ENCODE measurements at places on chromosomes 3 and 15. TPM values are rescaled to one million over a fixed set of nuclear protein-coding genes. Genes with fewer than 3 reads are reported as not detected.

DNA sequence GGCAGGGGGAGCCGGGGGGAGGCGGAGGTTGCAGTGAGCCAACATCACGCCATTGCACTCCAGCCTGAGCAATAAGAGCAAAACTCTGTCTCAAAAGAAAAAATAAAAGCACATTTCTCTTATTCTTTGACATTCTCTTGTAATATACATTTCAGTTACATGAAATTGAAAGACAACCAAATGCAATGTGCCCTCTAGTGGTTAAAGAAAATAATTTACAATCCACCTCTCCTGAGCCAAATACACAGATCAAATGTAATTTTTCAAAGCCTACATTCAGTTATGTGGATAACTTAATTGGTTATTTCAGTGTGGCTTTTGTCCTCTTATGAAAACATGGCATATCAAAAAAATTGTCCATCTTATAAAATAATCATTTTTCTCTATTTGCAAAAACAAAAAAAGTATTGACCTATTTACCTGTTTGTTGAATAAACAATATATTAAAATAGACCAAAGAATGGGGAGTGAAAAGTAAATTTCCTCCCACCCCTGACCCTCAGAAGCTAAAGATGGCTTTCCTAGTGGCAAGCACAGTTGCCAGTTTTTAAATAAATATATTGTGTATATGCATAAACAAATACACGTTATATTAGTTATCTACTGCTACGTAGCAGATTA is 14.2 kb upstream of the U2SURP start:
- H3K4me3 ChIP-seq: no peak overlapping the region
- H3K4me1 ChIP-seq: no peaks in the 10 kb centered on the region
- H3K27ac ChIP-seq: no peak overlapping the region
- peak; percentile 65 for DNase-seq
- H3K27me3 ChIP-seq: no peaks in the 10 kb centered on the region

The AAGAB gene
- 55.8 TPM for total RNA-seq

DNA sequence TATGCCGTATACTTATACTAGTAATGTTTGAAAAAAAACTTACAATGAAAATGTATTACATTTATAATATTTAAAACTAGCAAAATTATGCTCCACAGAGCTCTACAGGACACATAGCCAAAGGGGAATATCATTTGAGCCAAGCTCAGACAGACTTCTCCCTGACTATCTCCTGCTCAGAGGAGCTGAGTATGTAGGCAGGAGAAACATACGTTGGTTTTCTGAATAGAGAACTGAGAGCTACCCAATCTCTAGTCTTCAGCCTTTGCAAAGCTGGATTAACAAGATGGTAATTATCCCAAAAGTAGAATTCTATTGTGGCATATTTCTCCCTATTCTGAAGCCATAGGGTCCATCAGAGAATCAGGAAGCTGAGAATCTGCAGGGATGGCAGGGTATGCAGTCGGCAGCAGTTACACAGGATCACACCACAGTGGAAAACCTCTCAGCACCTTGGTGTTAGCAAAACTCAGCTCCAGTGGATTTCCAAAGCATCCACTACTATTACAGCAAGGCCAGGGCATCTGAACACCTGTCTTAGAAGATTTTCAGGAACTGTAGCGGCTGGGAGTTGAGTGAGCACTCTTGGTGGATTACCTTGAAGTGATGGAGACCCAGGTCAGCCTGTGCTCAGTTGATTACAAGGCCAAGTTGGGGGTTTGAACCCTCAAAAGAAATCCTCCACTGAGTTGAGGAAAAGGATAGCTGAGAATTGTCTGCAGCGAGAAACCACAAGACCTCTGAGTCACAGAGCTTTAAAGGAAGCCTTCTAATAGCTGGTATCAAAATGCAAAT is 30.1 kb downstream of the GPR15 start:
- peak; percentile 53 for DNase-seq
- H3K36me3 ChIP-seq: no peaks in the 10 kb centered on the region
- H3K4me1 ChIP-seq: no peaks in the 10 kb centered on the region
- no peaks in the 10 kb centered on the region for H3K27me3 ChIP-seq
- no peak overlapping the region for H3K4me3 ChIP-seq
- no peak overlapping the region for H3K27ac ChIP-seq

GRCh38 chr15:78811124-78811824 is at the start of gene ADAMTS7:
Gene ADAMTS7 (minus strand): TSS chr15:78811464. CDS start chr15:78811220, 244 bp downstream.
- H3K4me3 ChIP-seq: peak within 1 kb of the TSS; percentile 62
- H3K36me3 ChIP-seq: no peaks in the 10 kb centered on the region
- peak within 1 kb of the TSS; percentile 61 for H3K27ac ChIP-seq
- H3K4me1 ChIP-seq: peaks cover 10% of the 10 kb centered on the region
- peak; percentile 75 for DNase-seq

DNA sequence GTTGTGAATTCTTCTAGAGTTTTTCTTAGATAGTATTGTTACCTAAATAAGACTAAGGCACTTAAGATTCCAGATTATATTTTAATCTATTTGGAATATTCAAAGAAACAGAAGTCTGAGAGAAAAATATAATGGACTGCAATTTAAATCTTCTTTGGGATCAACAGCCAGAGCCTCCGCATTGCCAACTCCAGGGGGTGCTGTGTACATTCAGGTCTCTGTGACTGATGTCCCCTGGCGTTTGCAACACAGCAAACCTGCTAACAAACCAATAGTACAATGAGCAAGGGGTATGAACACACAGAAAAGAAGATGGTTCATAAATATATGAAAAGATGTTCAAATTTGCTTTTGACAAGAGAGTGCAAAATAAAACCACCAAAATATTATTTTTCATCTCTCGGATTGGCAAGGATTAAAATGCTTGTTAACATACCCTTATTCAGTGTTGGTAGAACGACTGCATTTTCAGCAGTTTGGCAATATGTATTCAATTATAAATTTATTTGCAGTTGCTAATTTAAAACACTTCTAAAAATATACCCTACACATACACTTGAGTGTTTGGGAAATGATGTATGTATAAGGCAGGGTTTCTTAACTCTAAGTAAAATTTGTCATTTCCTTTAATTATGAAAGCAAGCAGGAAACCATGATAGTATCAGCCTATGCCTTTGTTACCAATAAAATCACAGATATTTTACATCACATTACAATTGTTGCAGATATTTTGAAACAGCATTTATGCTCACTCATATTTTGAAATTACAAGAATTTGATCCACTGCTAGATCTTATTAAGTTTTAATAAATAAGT is 16.1 kb upstream of the TM4SF1 start:
- H3K36me3 ChIP-seq: no peaks in the 10 kb centered on the region
- DNase-seq: peak; percentile 86
- no peak overlapping the region for H3K27ac ChIP-seq
- H3K4me3 ChIP-seq: no peak overlapping the region
- H3K27me3 ChIP-seq: no peaks in the 10 kb centered on the region
- peaks cover 4% of the 10 kb centered on the region for H3K4me1 ChIP-seq

- no peak overlapping the region for H3K27ac ChIP-seq
- no peaks in the 10 kb centered on the region for H3K36me3 ChIP-seq
- no peaks in the 10 kb centered on the region for H3K4me1 ChIP-seq
- DNase-seq: peak; percentile 20
- no peak overlapping the region for H3K4me3 ChIP-seq
These were observed 8.3 kb downstream of the IQSEC1 start for GRCh38 chr3:13064964-13065363.

The VIPR1 gene
- total RNA-seq: not detected

The MST1R gene
- 1.5 TPM for total RNA-seq

The SKOR1 gene
- 0.17 TPM for total RNA-seq

The ILDR1 gene
- not detected for total RNA-seq

DNA sequence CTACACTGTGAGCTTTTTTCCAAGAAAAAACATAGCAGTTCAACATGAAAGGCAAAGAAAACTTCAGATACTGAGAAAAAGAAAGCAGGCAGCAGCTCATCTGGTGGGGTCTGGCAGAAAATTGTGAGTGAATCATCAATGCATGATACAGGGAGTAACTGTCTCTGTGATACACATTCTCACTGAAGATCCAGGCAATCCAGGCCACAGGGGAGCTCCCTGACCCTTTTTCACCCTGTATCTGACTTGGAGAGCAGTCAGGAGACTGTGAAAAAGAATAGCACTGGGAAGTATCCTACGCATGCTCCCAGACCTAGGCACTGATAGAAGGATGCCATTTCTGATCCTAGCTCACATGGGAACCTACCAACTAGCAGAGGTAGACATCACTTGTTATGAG is 269.8 kb downstream of the MBNL1 start:
- no peaks in the 10 kb centered on the region for H3K27me3 ChIP-seq
- no peak overlapping the region for H3K27ac ChIP-seq
- no peaks in the 10 kb centered on the region for H3K36me3 ChIP-seq
- DNase-seq: no peak

The IGDCC3 gene
- not detected for total RNA-seq

DNA sequence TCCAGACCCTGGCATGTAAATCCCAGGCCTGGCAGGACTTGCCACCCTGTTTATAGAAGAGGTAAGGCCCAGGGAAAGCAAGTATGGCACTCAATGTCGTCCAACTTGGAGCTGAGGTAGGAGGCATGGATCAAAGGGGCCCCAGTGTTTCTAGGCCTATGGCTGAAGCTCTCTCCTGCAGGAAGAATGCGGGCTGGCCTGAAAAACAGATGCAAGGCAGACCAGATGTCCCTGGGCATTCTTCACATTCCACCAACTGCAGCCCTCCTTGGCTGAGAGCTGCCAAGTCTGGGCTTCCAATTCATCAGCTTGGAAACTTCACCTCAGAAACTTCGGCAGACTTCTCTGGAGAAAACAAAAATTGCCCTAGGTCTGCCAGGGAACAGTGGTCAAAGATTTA is 22.2 kb downstream of the MESD start:
- no peaks in the 10 kb centered on the region for H3K27me3 ChIP-seq
- peak; percentile 30 for DNase-seq
- H3K27ac ChIP-seq: no peak overlapping the region

GRCh38 chr15:98321896-98322295 is 326.4 kb upstream of the IGF1R start:
- DNase-seq: no peak
- H3K27me3 ChIP-seq: no peaks in the 10 kb centered on the region
- H3K36me3 ChIP-seq: no peaks in the 10 kb centered on the region
- no peak overlapping the region for H3K27ac ChIP-seq
- H3K4me1 ChIP-seq: no peaks in the 10 kb centered on the region

The MITF gene
- 34.3 TPM for total RNA-seq

- no peak for DNase-seq
- H3K4me1 ChIP-seq: no peaks in the 10 kb centered on the region
- peaks cover 2% of the 10 kb centered on the region for H3K36me3 ChIP-seq
- no peak overlapping the region for H3K4me3 ChIP-seq
- H3K27ac ChIP-seq: no peak overlapping the region
- H3K27me3 ChIP-seq: no peaks in the 10 kb centered on the region
These were observed 98.0 kb upstream of the LIMD1 start for GRCh38 chr3:45496555-45496954.

The RASGRP1 gene
- total RNA-seq: not detected

GRCh38 chr3:23094890-23095462 is 108.2 kb upstream of the UBE2E2 start:
- no peaks in the 10 kb centered on the region for H3K4me1 ChIP-seq
- H3K4me3 ChIP-seq: no peak overlapping the region
- no peaks in the 10 kb centered on the region for H3K27me3 ChIP-seq
- H3K36me3 ChIP-seq: no peaks in the 10 kb centered on the region
- H3K27ac ChIP-seq: no peak overlapping the region

- H3K27ac ChIP-seq: peak overlapping the region; percentile 38
- peaks cover 2% of the 10 kb centered on the region for H3K4me1 ChIP-seq
- H3K36me3 ChIP-seq: no peaks in the 10 kb centered on the region
- H3K27me3 ChIP-seq: no peaks in the 10 kb centered on the region
- peak overlapping the region; percentile 22 for H3K4me3 ChIP-seq
- DNase-seq: peak; percentile 80
These were observed 194.3 kb downstream of the RORA start for GRCh38 chr15:61034678-61035291.
